ENCODE measurements at places on chromosomes 7 and 10.

- DNase-seq, result no peak
These were observed 32.6 kb downstream of the BEND7 start for GRCh38 chr10:13496164-13496563.

DNA sequence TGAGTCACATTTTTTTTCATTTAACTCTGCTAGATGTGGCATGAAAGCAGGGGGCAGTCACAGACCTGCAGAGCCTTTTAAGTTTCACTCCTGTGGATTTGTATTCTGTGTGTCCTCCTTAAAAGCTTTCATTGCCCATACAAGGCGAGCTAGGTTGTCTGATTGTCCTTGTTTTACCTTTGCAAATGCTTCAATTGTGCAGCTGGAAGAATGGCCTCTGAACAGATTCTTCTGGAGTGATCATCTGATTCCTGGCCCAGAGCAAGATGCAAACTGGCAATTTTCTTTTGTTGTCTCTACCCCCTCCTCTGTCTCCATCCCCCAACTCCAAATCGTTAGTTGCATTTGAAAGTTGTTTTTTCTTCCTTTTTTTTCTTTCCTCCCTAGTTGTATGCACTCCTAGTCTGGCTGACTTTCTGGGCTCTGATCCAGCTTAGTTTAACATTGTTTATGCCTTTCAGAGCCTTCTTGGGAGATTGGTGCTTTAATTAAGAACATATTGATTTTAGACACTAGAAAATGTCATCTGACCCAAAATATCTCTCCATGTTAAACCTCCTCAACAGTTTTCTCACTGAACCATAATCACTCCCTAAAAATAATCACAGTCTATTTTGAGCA, 150.2 kb downstream of the REEP3 start:
- no peak for DNase-seq

DNA sequence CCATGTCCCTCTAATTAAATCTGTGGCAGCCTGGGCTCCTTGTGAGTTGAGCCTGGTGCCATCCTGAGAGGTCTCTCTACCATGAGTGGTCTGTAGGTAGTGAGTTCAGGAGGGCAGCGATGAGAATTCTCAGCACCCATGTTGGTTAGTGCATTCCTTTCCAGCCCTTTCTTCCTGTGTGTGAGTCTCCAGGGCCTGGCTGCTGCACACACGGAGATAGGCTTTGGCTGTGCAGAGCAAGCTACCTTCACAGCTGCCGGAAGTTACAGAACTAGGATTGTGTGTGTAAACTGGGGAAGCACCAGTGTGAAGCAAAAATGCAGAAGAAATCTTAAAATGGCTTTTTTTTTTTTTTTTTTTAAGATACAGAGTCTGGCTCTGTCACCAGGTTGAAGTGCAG, 358.6 kb downstream of the PAXIP1 start:
- no peak for DNase-seq

DNA sequence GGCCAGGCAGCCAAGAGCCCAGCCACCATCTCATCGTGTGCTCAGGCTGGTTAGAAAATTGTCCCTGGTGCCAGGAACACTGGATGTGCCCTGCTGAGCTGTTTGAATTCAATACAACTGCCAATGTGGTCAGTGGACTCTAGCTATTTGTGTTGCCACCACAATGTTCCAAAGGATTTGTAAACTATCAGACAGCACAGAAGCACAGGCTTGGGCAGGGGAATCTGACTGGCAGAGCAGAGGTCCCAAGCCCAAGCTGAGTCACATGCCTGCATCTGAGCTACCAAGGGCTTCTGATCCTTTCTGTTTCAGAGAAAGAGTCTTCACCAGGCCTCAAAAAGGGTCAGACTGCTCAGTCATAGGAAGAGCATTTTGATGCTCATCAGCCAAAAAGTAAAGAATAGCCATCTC, 232.1 kb upstream of the SEMA3C start:
- no peak for DNase-seq

DNA sequence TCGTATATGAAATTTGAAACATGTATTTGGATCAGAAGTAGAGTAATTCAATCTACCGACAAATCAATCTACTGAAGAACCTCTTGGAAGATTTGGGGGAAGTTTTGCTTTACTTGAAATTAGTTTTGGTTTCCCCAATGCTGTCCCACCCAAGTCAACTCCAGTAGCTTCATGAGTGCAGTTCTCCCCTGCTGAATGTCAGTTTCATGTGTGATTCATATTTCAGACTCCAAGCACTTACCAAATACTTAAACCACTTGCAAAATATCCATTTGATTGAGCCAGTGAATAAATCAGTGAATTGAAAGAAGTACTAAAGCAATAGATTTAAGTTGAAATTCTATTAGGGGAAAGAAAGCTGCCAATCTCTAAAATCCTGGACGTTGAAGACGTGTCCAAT, 9.3 kb downstream of the CALML5 start:
- no peak for DNase-seq

GRCh38 chr7:92563345-92563744, 26.8 kb downstream of the FAM133B start:
- DNase-seq, result no peak

DNA sequence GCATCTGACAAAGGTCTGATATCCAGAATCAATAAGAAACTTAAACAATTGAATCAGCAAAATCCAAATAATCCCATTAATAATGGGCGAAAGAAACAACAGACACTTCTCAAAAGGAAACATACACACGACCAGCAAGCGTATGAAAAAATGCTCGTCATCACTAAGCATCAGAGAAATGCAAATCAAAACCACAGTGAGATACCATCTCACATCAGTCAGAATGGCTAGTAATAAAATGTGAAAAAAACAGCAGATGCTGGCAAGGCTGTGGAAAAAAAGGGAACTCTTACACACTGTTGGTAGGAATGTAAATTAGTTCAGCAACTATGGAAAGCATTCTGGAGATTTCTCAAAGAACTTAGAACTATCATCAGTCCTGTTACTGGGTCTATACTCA, 496.7 kb downstream of the SH2D4B start:
- DNase-seq, result no peak

DNA sequence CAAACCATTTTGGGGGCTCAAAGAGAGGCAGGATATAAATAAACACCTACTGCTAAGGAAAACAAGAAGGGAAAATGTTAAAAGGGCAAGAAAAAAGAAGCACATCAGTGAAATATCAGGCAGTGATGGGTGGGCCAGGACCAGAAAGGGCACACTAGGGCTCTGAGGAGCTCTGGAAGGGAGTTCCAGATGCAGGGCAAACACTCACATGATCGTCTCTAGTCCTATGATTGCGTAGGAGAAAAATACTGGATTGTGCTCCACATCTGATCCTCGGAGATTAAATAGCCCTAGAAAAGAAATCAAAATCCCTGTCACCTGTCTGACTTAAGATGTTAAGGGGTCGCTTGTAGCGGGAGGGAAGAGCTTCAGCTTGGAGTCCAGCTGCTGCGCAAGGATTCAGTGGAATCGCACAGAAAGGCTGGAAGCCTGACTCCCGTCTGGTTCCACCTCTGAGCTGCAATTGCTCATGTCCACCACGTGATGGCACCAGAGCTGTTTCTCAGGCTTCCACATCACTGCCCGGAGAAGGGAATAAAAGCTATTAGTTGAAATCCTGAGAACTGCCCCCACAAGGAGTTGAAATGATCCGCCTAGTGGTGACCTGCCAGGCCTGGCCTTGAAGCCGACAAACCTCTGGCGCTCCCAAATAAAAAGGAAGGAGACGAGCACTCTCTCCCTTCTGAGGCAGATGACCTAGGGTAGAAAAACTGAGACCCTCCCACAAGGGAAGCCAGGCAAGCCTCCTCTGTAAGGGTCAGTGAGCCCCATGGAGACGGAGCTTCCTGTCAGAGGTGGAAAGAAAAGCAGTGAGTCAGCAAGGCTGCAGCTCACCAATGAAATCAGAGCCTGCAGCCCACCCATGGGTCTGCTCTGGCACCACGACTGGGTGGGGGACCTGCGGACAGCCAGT, 39.2 kb downstream of the XPNPEP1 start:
- DNase-seq, result peak; percentile 39

DNA sequence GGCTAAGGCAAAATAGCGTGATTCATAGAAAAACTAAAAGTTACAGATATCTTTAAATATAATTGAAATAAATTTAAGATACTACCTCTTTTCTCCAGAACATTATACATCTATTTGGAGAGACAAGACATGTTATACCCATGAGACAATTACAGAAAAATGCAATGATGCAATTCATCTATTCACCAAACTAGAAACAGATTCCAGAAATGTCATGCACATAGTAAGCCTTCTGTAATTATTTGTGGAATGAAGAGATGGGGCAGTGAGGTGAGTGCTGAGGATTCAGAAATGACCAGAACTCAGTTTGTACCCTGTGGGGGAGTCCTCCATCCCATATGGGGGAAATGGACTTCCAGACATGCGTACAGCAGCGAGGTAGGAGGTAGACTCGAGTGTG, 99.4 kb downstream of the MKX start:
- DNase-seq, result no peak

DNA sequence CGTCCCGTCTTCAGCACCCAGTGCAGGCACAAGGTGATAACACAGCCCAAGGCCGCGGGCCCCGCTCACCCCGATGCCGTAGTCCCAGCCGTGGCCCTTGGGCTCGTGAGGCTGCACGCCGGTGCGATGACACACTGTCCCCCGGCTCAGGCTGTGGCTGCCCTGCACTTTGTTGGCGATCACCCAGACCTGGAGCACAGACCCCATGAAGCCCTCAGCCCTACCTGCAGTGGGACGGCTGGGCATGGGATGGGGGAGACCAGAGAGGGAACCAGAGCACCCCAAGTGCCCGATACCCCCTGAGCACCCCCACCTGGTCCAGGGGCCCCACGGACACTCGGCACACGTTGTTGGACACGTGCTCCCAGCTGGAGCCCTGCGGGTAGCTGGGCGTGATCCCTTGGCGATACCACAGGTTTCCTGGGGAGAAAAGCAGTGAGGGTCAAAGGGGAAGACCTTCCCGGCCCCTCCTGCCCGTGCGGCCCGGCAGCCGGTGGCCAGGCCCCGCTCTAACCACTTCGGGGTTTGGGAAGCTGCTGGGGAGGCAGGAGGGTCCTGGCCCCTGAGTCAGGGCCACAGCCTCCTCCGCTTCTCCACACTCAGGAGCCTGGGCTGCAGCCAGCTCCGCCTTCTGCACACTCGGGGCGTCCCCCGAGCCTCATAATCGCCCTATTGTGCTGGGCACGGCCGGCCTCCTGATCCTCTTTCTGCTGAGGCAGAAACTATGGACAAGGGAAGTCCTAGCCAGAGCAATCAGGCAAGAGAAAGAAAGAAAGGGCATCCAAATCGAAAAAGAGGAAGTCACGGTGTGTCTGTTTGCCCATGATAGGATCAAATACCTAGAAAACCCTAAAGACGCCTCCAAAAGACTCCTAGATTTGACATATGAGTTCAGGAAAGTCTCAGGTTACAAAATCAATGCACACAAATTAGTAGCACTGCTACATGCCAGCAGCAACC, 6.7 kb downstream of the BHLHA15 start:
- DNase-seq, result no peak

GRCh38 chr7:25894902-25895791, 256.9 kb upstream of the NFE2L3 start:
- DNase-seq, result peak; percentile 43

DNA sequence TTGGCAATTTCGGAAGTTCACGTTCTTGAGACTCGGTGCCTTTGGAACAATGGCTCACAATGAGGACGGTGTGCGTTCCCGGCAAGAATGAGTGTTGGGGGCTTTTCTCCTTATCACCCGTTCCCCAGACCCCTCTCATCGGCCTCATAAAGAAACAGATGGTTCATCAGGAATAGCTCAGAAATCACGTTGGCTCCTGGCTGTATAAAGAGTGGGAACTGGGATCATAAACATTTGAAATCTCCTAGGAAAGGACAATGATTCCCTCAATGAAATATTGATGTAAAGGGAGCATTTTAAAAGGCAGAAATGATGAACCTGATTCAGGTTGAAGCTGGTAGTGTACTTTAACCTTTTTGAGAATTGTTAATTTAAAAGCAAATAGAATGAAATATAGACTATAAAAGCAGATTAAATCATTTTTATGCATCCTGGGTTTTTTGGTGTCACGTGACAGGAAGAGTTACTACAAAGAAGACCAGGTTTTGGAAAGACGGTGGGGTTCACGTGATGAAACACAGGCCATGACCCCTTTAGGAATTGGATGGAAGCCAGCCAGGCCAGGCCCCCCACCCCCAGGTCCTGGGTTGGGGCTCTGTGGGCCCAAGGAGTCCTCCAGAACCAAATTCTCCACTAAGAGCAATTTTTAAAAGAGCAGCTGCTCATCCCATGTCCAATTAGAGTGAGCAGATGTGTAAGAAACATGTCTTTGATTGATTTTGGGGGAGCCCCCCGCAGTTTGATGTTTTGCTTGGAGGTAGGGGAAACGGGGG, 63.0 kb downstream of the CUX1 start:
- no peak for DNase-seq

- no peak for DNase-seq
These were observed 1.5 kb downstream of the EDRF1 start for GRCh38 chr10:125721035-125721434.

DNA sequence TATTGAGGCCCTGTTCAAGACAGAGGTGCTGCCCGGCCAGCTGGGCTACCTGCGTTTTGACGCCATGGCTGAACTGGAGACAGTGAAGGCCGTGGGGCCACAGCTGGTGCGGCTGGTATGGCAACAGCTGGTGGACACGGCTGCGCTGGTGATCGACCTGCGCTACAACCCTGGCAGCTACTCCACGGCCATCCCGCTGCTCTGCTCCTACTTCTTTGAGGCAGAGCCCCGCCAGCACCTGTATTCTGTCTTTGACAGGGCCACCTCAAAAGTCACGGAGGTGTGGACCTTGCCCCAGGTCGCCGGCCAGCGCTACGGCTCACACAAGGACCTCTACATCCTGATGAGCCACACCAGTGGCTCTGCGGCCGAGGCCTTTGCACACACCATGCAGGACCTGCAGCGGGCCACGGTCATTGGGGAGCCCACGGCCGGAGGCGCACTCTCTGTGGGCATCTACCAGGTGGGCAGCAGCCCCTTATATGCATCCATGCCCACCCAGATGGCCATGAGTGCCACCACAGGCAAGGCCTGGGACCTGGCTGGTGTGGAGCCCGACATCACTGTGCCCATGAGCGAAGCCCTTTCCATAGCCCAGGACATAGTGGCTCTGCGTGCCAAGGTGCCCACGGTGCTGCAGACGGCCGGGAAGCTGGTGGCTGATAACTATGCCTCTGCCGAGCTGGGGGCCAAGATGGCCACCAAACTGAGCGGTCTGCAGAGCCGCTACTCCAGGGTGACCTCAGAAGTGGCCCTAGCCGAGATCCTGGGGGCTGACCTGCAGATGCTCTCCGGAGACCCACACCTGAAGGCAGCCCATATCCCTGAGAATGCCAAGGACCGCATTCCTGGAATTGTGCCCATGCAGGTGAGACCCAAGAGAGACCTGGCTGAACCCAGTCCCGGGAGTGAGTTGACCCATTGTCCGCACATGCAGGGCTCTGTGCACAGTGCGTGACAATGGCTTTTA, 2.8 kb downstream of the RBP3 start:
- no peak for DNase-seq

All from activated T-helper 1 cell treated with Interleukin-2 at 50 U/mL for 16 hours (primary cell).